NCI-H1105 (cell line): ENCODE measurements at places on chromosomes 1 and 21.

DNA sequence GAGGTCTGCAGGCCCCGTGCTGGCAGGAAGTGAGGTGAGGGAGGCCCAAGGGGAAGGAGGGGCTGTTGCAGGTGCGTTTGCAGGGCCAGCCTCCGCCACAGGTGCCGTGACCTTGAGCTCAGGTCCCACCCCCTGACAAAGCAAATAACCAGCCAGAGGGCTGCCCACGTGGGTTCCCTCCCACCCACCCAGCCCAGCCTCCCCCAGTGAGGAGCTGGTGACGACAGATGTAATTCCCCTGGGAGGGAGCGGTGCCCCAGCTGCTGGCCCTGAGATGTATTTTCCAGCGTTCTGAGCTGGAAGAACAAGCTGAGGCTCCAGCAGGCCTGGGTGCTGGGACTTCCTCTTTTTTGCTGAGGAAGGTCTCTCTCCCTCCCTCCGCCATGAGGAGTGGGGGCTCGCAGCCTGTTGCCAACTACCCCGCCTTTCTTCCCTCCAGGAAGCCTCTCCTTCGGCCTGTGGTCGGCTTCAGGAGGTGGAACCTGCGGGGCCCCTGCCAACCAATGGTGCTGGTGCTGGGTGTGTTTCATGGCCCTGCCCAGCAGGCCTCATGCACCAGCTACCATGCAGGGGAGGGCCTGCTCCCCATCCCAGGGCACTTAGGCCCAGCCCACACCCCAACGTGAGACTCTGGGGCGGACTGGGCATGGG lies 153.2 kb downstream of the PRDM16 start:
- peak; percentile 55 for DNase-seq

- no peak for DNase-seq
Observed at GRCh38 chr1:75520862-75521475, 89.9 kb downstream of the SLC44A5 start.

DNA sequence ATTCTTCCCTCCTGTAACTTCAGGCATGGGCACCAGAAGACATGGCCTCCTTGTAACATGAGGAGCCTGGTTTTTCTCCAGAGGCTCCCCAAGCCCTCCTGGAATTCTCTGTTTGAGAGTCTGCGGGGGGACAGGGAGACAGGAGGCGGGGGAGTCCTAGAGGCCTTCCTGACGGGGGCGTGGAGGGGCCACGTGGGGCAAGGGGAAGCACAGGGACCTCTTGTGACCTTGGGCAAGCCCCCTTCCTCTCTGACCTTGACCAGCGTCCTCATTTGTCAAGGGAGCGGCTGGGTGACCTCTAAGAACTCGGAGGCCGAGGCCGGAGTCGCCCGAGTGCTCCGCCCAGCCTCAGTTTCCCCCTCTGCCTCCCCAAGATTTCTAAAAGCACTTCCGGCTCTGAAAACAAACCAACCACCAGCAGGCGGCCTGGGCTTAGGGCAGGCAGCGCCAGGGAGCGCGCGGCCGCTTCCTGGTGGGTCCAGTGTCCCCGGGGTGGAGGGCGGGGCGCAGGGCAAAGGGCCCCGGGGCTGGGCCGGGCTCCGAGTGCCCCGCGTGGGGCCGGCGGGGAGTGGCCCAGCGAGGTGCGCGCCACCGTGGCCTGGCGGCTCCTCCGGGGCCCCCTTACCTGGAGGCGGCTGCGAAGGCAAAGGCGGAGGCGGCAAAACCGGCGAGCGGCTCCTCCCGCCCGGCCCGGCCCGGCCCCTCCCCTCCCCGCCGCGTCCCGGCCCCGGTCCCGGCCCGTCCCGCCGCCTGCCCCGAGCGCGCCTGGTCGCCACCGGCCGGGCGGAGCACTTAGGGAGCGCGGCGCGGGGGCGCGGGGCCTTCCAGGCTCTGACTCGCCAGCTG lies at the start of gene TMCO4:
Gene TMCO4 (minus strand): TSS at position 687 of the 846 bp plus-strand sequence. CDS start 19,158 bp downstream, outside the sequence.
- no peak for DNase-seq

DNA sequence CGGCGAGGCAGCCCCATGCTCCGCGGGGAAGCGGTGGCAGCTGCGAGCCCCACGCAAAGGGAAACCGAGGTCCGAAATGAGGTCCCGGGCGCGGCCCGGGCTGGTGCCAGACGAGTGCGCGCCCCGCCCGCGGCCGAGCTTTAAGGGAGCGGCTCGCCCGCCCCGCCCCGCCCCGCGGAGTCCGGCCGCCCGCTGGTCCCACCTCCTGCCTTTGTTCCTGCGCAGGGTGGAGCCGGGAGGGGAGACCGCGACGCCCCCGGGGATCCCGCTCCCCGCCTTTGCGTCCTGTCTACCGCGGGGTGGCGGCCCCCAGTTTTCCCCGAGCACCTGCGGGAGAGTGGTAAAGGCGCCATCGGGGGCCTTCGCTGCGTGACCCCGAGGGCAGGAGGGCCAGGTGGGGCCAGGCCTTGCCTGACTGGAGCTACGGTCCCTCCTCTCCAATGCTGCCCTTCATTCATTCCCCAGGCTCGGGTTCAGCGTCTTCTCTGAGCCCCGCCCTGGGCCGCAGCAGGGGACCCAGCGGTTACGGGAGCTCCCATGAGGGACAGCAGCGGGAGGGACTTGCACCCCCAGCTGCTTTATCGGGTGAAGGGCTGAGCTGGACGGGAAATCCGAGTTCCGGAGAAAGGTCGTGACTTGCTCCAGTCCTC lies at the start of gene HES2:
Gene HES2 (minus strand): TSS at position 116 of the 650 bp plus-strand sequence. CDS start 99 bp downstream, at position 17.
- no peak for DNase-seq

GRCh38 chr21:28083350-28083749 lies 909.3 kb downstream of the LTN1 start:
- no peak for DNase-seq

GRCh38 chr1:213122514-213122929 lies 71.5 kb downstream of the RPS6KC1 start:
- peak; percentile 43 for DNase-seq

- no peak for DNase-seq
Observed at GRCh38 chr1:183609759-183610452, 19.6 kb upstream of the NCF2 start.

DNA sequence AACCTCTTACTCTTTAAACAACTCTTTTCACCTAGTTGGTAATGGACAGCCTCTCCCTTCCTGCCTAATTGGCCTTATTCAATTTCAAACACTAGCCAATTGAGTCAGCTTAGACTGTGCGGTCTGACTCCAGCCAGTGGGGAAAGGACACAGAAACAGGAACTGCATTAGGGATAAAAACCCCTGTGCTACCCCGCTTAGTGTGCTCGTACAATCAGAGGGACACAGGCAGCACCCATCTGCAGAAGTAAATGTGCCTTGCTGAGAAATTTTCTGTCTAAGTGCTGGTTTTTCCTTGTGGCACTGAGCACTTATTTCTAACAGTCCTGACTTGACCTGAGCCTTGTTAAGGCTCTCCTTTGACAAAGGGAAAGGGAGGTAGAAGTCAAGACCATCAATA lies 6.0 kb upstream of the CD2 start:
- no peak for DNase-seq

GRCh38 chr1:58929671-58930325 lies 146.0 kb upstream of the JUN start:
- DNase-seq: no peak

DNA sequence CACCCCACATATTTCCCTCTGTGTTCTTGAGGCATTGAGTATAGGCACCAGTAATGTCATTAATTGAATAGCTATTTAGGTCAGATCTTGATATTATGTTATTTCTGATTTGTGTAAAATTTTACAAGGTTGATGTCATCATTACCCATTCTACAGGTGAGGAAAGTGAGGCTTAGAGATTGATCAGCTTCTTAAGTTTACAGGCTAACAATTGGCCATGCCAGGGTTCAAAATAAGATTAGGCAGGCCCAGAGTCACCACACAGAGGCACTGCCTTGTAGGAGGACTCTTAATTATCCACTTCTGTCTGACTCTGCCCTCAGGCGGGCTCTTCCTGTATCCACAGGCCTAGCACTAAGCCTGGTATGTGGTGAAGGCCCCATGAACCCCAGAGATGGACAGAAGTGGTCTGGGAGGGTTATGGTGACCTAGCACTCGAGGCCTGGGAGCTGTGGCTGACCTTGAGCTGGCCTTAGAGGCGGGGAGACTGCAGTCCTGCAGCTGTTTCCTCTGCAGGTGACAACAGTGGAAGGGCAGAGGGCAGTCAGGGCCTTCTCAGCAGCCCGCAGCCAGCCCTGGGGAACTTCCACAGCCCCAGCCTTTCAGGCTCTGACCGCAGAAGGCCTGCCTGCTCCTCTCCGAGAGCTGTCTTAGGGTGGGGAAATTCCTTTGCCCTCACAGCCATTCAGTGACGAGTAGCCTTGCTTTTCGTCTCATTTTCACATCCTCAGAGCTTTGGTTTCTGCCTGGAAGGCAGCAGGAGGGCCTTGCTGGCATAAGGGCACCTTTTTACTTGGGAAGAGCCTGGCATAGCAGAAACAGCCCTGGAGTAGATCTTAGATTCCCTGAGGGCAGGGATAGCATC lies 12.2 kb downstream of the ZDHHC18 start:
- no peak for DNase-seq

DNA sequence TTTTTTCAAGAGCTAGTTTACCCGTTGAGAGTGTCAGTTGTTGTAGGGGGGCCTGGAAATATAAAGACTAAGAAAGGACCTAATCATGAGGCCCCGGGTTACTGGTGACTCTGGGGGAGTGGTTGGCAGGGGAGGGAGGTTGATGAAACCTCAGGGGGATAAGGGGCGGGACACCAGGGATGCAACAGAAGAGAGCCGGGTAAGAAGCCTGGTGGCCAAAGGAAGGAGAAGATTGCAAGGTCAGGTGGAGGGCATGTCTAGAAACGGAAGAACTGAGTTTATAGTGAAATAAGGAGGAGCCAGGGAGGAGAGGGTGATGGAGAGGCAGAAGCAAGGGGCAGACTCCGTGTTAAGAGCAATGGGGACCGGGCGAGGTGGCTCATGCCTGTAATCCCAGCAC lies 12.5 kb upstream of the SPOCD1 start:
- DNase-seq: no peak

GRCh38 chr1:41894101-41894807 lies 24.5 kb downstream of the HIVEP3 start:
- DNase-seq: no peak

GRCh38 chr1:200861937-200862647 lies 10.7 kb upstream of the GPR25 start:
- DNase-seq: no peak

GRCh38 chr1:24609949-24610517 lies 33.1 kb upstream of the SRRM1 start:
- DNase-seq: no peak

DNA sequence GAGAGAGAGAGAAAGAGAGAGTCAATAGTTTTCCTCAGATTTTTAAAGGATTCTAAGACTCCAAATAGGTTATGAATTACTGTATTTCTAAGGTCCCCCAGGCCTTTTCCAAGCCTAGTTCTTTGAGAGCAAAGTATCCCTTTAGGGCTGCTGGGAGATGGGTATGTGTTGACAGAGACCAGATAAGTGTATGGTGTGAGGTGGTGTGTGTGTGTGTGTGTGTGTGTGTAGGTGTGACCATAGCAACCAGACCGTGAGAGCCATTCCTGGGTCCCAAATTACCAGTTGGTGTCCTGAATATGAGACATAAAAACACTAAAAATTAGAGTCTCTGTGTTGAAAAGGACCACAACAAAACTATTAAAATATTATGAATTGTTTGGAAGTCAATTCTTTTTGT lies 41.7 kb upstream of the DNAJC6 start:
- DNase-seq: no peak

GRCh38 chr1:22502202-22502601 lies 50.6 kb downstream of the ZBTB40 start:
- DNase-seq: no peak

DNA sequence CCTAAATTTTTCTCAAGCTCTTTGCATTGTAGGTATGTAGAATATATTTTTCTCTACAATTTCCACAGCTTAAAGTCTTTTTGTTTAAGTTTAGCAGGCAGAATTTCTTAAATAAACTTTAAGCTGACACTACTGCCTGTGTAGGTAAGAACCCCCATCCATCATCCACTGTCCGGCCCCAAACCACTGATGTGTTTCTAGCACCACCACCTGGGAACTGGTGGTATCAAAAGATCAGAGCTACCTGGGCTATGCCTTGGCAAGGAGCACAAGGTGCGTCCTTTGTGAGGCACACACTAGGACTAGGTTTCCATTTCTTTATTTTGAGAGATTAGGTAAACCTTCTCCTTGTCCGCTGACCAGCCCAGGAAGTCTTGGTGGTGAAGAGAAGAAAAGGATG lies 10.5 kb upstream of the LELP1 start:
- peak; percentile 0 for DNase-seq
